ENCODE measurements at places on chromosomes 4 and X. TPM values are rescaled to one million over a fixed set of nuclear protein-coding genes. Genes with fewer than 3 reads are reported as not detected.

The TRPC5OS gene
- 0.22 TPM for total RNA-seq

DNA sequence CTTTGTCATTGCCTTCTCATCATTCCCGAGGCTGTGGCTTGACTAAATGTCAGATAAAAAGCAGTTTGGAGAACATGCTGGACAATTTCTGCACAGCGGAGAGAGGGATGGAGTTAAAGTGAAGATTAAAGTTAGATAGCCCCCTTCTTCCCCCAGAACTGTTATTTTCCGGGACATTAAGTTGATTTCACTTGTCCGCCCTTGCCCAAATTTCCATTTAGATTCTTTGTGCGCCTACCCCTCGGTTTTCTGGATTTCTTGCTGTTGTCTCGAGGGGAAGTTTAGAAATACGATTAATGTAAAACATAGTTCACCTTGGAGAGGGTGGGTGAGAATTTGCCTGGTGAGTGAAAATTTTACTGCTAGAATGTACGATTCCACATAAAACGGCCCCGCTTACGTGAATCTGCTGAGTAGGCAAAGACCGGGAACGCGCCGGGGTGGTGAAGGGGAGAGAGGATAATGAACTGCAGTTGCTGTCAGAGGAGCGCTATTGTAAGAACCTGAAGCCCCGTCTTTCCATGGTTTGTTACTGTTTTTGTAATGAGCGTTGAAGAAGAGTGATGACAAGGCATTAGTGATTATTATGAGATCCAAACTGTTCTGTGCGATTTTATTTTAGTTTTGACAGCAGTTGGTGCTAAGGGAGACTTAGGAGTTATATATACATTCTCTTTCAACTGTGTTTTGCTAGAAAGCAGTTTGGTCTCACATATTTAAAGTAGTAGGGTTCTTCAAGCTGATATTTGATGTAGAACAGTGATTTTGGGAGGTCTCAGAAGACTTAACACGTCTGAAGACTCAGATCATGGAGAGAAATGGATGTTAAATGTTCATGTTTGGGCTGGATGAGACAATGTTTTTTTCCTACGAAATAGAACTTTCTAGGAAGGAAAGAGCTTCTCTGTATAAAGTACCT lies 73.0 kb downstream of the AFF1 start:
- peak; percentile 43 for DNase-seq
- H3K36me3 ChIP-seq, result no peaks in the 10 kb centered on the region
- peaks cover 43% of the 10 kb centered on the region for H3K4me1 ChIP-seq
- H3K27ac ChIP-seq, result no peak overlapping the region
- H3K27me3 ChIP-seq, result no peaks in the 10 kb centered on the region
- H3K4me3 ChIP-seq, result peak overlapping the region; percentile 75

- no peaks in the 10 kb centered on the region for H3K27me3 ChIP-seq
- H3K4me1 ChIP-seq, result peaks cover 12% of the 10 kb centered on the region
- H3K36me3 ChIP-seq, result peaks cover 6% of the 10 kb centered on the region
- no peak overlapping the region for H3K27ac ChIP-seq
These were observed 45.6 kb downstream of the WDR19 start for GRCh38 chr4:39227906-39228305.

DNA sequence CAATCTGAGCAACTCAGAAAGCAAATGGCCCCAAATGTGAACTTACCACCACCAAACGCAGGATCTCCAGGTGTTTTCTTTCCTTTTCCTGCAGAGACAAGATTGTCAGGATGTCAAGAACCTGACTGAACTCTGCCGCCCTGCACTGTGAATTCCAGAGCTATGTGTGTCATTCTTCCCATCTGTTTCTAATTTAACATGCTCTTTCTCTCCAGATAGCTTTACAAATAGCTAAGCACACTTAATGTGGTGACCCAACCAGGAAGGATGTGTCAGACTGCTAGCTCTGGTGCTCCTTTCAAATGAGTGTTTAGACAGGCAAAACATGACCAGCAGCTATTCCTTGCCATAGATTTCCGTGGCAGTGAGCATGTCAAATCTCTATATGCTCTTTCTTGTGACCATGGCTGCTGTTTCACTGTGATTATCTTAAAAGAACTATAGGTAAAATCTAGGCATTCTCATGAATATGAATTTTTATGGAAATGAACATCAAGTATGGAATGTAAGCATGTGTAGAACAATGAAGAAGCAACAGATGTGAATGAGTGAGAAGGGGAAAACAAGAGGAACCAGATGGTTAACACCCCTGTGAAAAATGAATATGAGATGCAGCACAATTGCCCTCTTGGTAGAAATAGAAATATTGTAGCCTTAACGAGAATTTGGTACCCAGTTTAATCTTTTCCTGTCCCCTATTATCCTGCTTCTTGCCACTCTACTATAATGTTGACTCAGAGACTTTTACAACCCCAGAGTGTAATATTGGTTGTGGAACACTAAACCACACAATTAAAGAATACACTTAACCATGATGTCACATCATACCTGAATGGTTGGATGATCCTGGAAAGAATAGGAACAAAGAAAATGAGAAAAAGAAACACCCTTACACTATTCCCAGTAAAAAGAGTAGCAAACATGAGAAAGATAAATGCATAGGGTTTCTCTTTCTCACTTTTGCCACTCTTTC lies 247.8 kb upstream of the DKK2 start:
- no peak overlapping the region for H3K27ac ChIP-seq
- no peak overlapping the region for H3K4me3 ChIP-seq
- H3K4me1 ChIP-seq, result no peaks in the 10 kb centered on the region
- H3K27me3 ChIP-seq, result no peaks in the 10 kb centered on the region

DNA sequence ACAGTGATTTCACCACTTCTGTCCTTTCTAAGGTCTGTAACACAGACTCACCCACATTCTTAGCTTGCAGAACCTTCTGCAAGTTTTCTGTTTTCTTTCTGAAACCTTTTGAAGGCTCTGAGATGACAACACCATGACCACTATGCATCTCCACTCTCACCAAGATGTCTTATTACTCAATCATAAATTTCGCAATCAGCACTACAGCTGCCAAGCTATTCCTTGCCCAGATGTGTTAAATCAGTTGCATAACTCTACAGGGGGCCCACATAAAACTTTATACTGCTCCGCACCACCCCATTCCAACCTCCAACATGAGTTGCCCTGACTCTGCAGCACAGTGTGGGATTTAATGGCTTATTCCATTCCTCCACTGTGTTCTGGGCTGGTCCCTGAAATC lies 229.9 kb downstream of the COL25A1 start:
- DNase-seq, result no peak
- H3K4me3 ChIP-seq, result no peak overlapping the region
- H3K27me3 ChIP-seq, result no peaks in the 10 kb centered on the region
- no peaks in the 10 kb centered on the region for H3K4me1 ChIP-seq

GRCh38 chr4:40682290-40683101 lies 52.8 kb upstream of the RBM47 start:
- no peak overlapping the region for H3K4me3 ChIP-seq
- H3K36me3 ChIP-seq, result no peaks in the 10 kb centered on the region
- no peaks in the 10 kb centered on the region for H3K27me3 ChIP-seq
- H3K4me1 ChIP-seq, result no peaks in the 10 kb centered on the region
- H3K27ac ChIP-seq, result no peak overlapping the region

The CABS1 gene
- total RNA-seq, result not detected

GRCh38 chr4:185853841-185854240 lies 41.8 kb upstream of the SORBS2 start:
- no peaks in the 10 kb centered on the region for H3K27me3 ChIP-seq
- H3K36me3 ChIP-seq, result no peaks in the 10 kb centered on the region
- no peaks in the 10 kb centered on the region for H3K4me1 ChIP-seq
- DNase-seq, result no peak

- no peaks in the 10 kb centered on the region for H3K4me1 ChIP-seq
- H3K36me3 ChIP-seq, result peaks cover 3% of the 10 kb centered on the region
- H3K27ac ChIP-seq, result no peak overlapping the region
- H3K4me3 ChIP-seq, result no peak overlapping the region
- no peak for DNase-seq
These were observed 14.6 kb upstream of the MSANTD1 start for GRCh38 chr4:3234171-3235029.

GRCh38 chr4:152849350-152849749 lies 69.6 kb downstream of the ARFIP1 start:
- peaks cover 32% of the 10 kb centered on the region for H3K4me1 ChIP-seq
- H3K27me3 ChIP-seq, result no peaks in the 10 kb centered on the region
- no peak overlapping the region for H3K4me3 ChIP-seq

The DCHS2 gene
- total RNA-seq, result 0.04 TPM

The VGLL1 gene
- not detected for total RNA-seq

- no peak for DNase-seq
- H3K4me3 ChIP-seq, result no peak overlapping the region
- no peaks in the 10 kb centered on the region for H3K27me3 ChIP-seq
- no peaks in the 10 kb centered on the region for H3K36me3 ChIP-seq
- H3K27ac ChIP-seq, result no peak overlapping the region
These were observed 466.0 kb downstream of the INPP4B start for GRCh38 chr4:142380052-142380602.

- DNase-seq, result peak; percentile 52
- H3K27me3 ChIP-seq, result no peaks in the 10 kb centered on the region
- H3K4me3 ChIP-seq, result no peak overlapping the region
- H3K4me1 ChIP-seq, result peaks cover 29% of the 10 kb centered on the region
These were observed 12.8 kb upstream of the TMSB4X start for GRCh38 chrX:12962041-12962504.

GRCh38 chrX:54246866-54247265 lies 63.8 kb upstream of the FAM120C start:
- no peaks in the 10 kb centered on the region for H3K4me1 ChIP-seq
- DNase-seq, result no peak
- no peaks in the 10 kb centered on the region for H3K36me3 ChIP-seq
- no peak overlapping the region for H3K4me3 ChIP-seq
- no peak overlapping the region for H3K27ac ChIP-seq

The WDR17 gene
- 3.8 TPM for total RNA-seq

DNA sequence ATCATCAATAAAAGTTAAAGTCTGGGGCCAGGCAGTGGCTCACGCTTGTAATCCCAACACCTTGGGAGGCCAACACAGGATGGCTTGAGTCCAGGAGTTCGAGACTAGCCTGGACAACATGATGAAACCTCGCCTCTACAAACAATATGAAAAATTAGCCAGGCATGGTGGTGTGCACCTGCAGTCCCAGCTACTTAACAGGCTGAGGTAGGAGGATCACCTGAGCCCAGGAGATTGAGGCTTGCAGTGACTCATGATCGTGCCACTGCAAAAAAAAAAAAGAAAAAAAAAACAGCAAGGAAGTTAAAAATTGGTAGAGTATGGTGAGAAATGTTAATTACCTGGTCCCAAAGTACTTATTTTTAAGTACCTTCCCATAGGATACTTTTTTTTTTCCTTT lies 27.5 kb downstream of the FBXW7 start:
- no peak for DNase-seq

GRCh38 chr4:74105656-74106280 lies 6.8 kb upstream of the CXCL2 start:
- H3K4me1 ChIP-seq, result no peaks in the 10 kb centered on the region
- no peak overlapping the region for H3K27ac ChIP-seq
- no peaks in the 10 kb centered on the region for H3K27me3 ChIP-seq
- no peaks in the 10 kb centered on the region for H3K36me3 ChIP-seq

DNA sequence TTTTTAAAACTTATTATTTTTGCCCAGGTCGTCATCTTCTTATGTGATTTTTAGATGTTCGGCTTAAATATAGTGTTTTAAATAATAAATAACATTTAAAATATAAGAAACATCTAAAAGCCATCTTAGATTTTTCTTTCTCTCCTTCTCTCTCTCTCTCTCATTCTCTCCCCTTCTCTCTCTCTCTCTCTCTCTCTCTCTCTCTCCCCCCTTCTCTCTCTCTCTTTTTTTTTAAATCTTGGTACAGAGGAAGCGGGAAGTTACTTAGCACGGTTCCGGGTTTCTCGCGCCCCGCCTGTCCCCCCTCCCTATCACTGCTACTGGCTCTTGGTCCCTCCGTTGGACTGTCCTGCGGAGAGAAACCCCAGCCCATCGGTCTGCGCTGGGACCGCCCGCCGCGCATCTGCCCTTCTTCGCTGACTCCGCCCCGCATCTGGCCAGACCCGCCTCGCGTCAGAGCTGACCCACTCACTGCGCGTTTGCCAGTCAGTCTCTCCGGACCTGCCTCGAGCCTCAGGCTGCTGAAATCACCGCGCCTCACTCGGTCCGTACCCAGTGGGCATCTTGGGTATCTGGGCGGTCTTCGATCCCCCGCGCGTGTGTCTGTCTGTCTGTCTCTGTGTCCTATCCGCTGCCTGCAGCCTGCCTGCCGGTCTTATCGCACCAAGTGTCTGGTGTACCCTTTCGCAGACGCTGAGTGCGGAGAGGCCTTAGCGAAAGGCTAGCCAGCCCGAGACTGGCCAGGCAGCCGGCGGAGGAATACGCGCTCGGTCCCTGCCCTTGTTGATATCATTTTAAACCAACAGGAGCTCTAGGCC lies at the start of gene PABPC5:
PABPC5 (plus strand) TSS at position 489 of the 818 bp plus-strand sequence. CDS start 739 bp downstream, outside the sequence.
- H3K4me1 ChIP-seq, result no peaks in the 10 kb centered on the region
- no peak within 1 kb of the TSS for H3K4me3 ChIP-seq
- no peaks in the 10 kb centered on the region for H3K36me3 ChIP-seq
- H3K27ac ChIP-seq, result no peak within 1 kb of the TSS
- no peaks in the 10 kb centered on the region for H3K27me3 ChIP-seq

DNA sequence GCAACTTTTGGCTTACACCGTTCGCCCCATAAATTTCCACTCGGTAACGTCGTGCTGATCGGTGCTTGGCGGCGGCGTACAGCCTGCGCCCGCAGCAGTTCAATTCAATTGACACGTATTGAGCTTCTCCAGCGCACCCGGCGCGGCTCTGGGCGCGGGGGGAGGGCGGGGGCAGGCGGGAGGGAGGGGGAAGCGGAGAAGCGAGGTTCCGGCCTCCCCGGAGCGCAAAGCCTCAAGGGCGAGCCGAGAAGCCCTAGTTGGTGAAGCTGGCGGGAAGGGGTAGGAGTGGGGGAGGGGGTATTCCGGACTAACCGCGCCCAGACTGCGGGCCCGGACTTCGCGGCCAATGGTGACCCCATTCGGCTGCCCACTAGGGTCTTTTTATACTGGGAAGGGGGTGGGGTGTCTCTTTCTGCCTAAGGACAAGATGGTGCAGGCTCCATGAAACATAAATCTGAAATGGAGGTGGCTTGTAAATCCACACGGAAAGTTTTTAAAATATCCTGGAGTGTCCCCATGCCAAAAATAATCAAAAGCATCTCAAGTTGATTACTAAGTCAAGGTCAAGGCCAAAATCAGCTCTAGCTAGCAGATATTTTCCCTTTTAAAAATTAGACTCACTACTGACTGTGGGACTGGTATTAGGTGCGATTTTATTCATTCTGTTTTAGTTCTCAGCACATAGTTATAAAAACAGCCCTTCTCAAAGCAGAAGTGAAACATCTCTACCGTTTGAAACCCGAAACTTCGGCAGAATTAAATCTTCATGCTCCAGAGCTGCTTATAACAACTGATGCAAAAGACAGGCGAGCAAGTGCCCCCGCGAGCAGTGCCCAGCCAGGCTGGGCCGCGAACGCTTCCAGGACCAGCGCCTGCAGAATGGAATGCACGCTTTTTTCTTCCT lies 1.5 kb upstream of the BCOR start:
- peak overlapping the region; percentile 99 for H3K27ac ChIP-seq
- peaks cover 69% of the 10 kb centered on the region for H3K4me1 ChIP-seq
- no peaks in the 10 kb centered on the region for H3K36me3 ChIP-seq
- H3K27me3 ChIP-seq, result no peaks in the 10 kb centered on the region

The CLNK gene
- total RNA-seq, result not detected

GRCh38 chr4:170138580-170139194 lies 48.9 kb upstream of the AADAT start:
- H3K27ac ChIP-seq, result no peak overlapping the region
- no peaks in the 10 kb centered on the region for H3K36me3 ChIP-seq
- DNase-seq, result peak; percentile 84
- H3K4me3 ChIP-seq, result no peak overlapping the region
- no peaks in the 10 kb centered on the region for H3K27me3 ChIP-seq

The MBNL3 gene
- total RNA-seq, result 6.9 TPM

Data from Karpas-422 (cell line).